NCI-H510A treated with DMSO at 0.1 percent for 48 hours (cell line): ENCODE measurements at places on chromosomes 5 and 9.
A peak's percentile ranks its signal among the peaks of the same experiment; 100 is the strongest.

DNA sequence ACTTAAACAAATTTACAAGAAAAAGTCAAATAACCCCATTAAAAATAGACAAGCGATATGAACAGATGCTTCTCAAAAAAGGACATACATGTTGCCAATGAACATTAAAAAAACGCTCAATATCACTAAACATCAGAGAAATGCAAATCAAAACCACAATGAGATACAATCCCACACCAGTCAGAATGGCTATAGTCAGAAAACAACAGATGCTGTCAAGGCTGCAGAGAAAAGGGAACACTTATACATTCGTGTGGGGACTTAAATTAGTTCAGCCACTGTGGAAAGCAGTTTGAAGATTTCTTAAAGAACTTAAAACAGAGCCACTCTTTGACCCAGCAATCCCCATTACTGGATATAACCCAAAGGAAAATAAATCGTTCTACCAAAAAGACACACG is 10.8 kb downstream of the OR13F1 start:
- no peak for DNase-seq

DNA sequence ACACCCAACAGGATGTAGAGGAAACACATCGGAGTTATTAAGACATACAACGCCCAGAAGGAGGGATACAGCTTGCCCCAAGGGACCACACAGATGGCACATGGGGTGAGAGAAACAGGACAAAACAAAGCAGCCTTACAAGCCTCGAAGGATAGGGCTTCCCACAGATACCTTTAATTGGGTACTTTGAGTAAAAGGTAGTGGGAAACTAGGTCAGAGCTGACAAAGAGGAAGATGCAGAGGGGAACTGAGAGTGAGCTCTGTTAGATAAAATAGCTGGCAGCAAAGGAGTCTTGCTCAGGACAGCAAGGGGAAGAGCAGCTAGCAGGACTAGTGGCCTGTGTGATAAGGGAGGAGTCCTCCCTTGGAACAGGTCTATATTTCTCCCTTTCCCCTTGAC is 48.2 kb downstream of the OTP start:
- DNase-seq: no peak

DNA sequence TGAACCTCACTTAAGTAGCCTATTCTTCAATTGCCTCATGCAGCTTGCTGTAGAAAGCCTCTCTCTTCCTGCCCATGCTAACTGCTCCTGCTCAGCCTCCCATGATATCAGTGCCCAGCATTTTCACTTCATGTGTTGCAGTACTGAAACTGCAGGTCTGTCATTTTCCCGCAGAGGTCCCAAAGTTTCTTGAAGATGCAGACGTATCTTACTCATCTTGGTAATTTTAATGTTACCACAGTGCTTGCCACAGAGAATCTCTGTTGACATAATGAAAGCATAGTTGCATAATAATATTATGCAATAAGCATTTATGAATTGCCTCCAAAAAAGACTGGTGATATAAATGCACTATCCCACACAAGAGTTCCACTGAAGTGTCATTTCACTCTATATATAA is 561.1 kb upstream of the DAP start:
- DNase-seq: no peak

GRCh38 chr5:122404018-122404417 is 92.0 kb downstream of the SNCAIP start:
- DNase-seq: no peak

GRCh38 chr9:93480728-93481324 is 27.4 kb upstream of the FAM120AOS start:
- DNase-seq: no peak

- no peak for DNase-seq
Measured at GRCh38 chr5:67147760-67148159, 48.8 kb downstream of the CD180 start.

DNA sequence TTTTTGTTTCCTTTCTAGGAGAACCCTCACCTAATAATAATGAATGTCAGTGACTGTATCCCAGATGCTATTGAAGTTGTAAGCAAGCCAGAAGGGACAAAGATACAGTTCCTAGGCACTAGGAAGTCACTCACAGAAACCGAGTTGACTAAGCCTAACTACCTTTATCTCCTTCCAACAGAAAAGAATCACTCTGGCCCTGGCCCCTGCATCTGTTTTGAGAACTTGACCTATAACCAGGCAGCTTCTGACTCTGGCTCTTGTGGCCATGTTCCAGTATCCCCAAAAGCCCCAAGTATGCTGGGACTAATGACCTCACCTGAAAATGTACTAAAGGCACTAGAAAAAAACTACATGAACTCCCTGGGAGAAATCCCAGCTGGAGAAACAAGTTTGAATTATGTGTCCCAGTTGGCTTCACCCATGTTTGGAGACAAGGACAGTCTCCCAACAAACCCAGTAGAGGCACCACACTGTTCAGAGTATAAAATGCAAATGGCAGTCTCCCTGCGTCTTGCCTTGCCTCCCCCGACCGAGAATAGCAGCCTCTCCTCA is 87.1 kb downstream of the OSMR start:
- DNase-seq: no peak

GRCh38 chr9:81833563-81834345 is 94.5 kb upstream of the SPATA31D4 start:
- no peak for DNase-seq

- no peak for DNase-seq
Measured at GRCh38 chr9:84514421-84514820, 155.1 kb upstream of the NTRK2 start.

- no peak for DNase-seq
Measured at GRCh38 chr9:38681747-38682227, 38.1 kb downstream of the FAM240B start.

DNA sequence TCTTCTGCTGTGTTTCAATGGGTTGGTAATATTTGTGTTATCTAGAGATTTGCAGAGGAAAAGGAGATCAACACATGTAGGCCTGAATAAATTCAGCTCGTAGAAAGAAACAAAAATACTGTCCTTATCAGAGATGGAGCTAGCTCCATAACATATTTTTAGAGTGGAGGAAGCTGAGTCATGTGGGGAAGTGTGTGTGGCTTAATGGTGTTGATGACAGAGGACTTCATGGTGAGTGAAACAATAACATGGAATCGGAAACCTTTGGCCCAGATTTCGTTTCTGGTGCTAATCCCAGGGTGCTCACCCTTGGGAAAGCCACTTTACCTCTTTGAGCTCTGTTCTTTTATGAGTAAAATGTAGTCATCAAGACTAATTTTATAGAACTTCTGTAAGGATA is 825.0 kb downstream of the TLR4 start:
- no peak for DNase-seq

DNA sequence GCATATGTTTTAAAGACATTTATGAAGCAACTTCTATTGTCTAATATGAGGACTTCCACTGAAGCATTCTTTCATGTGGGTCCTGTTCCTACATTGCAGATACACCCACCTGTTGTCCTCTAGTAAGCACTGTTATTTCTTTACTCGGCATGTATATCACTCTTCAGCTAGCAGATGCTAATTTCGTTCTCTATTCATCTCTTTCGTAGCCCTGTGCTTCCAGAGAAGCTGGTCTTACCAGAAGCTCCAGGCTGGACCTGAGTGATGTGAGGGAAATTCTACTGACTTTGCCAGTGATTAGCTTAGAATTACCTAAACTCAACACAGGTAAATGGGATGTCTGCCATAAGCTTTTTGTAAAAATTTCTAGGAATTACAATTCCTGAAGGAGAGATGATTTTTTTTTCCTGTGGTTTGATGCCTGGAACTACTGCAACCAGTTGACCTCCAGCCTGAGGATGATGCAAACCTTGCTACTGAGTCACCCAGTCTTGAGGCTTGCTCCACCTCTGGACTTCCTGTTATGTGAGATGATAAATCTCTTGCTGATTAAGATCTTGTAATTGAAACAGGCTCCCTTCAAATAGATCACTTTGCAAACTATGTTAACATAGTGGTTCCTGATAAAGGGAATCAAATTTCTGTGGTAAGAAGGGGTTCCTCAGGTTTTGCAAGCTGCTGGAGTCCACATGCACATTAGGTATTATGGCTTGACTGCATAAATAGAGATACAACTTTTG is 52.2 kb upstream of the SPINK5 start:
- DNase-seq: no peak

GRCh38 chr9:86303316-86303975 is 21.1 kb upstream of the ISCA1 start:
- DNase-seq: no peak

DNA sequence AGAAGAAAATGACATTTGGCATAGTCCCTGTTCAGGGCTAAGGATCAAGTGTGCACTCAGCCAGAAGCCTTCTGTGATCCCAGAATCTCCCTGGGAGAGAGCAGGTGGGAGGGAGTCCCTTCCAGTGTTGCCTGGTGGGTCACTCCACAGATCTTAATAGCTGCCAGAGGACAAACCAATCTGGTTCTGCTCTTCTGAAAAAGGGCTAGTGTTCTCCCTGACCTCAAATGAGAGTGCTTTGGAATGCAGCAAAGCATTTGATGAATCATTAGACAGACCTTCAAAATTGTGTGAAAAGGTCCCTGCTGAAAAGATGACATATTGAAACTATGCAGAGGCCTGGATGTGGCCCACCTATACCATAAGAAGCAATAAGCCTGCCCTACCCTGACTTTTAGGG is 339.7 kb downstream of the TMEM232 start:
- DNase-seq: no peak

DNA sequence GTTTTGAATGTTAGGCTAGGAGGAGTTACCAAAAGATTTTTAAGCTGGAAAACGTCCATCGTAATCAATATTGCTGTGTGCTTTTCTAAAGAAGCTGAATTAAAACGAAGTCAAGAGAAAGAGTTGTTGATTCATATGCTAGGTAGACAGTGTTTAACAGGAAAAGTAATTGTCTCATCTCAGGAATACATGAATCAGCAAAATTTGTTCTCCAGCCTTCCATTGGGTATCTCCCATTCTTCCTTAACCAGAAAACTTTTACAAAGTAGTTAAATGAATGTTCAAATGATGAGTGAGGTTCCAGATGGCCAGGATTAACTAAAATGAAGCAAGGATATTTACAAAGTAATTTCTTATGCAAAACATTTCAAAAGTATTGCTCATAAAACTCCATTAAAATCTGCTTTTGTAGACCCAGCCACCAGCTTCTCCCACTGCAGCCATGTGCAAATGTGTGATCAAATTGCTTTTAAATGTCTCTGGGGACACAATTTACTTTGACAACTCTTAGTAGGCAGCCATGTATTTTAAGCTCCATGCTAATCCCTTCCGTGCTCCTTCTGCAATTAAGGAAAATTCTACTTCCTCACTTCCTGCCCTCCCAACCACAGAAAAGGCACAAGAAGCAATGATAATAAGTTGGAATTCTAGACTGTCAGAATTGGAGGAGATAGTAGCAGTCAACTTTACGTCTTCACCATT is 121.2 kb downstream of the HTR4 start:
- DNase-seq: no peak

- peak; percentile 40 for DNase-seq
Measured at GRCh38 chr5:140240987-140241706, 61.8 kb downstream of the PFDN1 start.

DNA sequence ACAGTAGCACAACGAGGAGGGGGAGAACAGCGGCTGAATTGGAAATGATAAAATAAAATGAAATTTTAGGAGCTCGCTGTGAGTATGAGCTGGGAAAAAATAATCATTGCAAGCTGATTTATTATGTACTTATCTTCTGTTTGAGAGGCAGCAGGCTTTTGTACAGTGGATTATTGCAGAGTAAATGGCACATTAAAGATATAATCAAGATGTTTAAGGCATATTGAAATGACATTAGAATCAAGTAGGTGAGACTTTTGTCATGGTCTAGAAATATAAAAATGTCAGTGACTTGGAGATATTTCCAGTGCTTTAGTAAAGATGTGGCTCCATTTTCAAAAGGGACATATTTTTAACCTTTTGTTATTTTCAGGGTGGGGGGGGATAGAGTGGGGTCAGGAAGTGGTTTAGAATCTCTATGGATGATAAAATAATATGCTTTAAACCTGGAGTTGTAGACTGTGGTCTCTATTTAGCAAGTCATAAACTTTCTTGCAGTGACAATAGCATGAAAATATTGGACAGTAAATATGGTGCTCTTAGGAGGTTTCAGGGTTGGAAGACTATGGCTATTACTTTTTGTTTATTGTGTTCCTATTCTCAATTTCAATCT is 46.8 kb downstream of the PTTG1 start:
- no peak for DNase-seq

GRCh38 chr9:7342229-7342628 is 457.3 kb downstream of the DMAC1 start:
- DNase-seq: no peak

DNA sequence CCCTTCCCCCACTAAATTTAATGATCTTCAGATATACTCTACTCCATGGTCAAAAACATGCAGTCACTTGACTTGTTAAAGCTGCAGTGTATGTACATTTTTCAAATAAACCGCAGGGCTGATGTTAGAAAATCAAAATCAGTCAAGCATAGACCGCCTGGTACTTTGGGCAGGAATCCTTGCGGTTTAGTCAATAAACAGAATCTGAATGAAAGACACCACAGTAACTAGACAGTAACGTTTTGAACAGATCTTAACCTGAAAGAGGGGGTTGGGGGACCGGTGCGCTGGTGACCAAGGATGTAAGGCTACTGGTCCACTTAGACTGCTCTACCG is 188.8 kb downstream of the BNC2 start:
- no peak for DNase-seq

GRCh38 chr9:91190062-91190461 is 171.7 kb downstream of the AUH start:
- no peak for DNase-seq

DNA sequence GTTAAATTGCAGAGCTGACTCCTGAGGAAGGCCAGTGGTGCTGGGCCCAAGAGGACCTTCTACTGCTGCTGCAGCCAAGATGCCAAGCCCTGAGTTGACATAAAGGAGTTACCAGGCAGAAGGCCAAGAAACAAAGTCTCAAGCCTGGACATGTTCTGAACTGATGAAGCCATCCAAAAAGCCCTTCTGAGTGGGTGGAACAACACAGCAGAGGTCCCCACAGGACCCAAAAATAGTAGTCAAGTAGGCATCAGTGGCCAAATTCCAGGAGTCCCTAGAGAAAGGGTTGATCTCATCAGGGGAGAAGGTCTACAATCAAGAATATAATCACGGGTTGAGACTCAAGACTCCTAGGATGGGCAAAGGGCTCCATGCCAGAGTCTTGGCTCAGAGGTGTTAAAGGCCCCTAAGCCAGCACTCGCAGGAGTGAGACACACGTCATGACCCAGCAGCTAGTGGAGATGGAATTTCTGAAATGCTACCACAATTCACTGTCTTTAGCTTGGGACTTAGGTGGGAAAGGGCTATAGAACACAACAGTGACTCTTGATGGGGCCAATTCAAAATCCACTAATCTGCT is 119.7 kb downstream of the FANCC start:
- DNase-seq: no peak

DNA sequence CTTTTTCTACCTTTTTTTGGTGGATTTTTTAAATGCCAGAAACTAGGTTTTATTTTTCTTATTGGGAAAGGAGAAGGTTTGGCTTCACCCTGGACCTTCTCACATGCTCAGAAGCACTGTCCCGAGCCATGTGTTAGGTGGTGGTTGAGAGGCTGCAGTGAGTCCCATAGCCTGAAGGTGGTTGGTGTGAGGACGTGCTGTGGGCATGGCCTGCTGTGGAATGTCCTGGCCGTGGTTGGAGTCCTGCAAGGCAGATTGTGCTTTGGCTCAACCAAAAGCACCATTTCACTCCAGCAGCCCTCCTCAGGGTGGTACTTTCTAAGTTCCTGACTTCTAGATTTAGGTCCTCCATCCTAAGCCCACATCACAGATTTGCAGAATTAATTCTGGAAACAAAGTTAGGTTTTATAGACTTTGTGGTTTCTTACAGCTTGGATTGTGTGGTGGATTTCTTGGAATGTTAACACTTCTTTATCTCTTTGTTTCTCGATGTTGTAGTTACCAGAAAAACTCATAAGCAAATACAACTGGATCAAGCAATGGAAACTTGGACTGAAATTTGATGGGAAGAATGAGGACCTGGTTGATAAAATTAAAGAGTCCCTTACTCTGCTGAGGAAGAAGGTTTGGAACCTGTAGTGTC is 22.6 kb downstream of the OTULIN start:
- DNase-seq: no peak
